CD8-positive, alpha-beta memory T cell (primary cell): ENCODE measurements at places on chromosomes 11 and 22.

- no peak for DNase-seq
These were observed 13.7 kb upstream of the ST3GAL4 start for GRCh38 chr11:126341760-126342161.

GRCh38 chr11:109747839-109748238, 325.8 kb downstream of the C11orf87 start:
- no peak for DNase-seq

DNA sequence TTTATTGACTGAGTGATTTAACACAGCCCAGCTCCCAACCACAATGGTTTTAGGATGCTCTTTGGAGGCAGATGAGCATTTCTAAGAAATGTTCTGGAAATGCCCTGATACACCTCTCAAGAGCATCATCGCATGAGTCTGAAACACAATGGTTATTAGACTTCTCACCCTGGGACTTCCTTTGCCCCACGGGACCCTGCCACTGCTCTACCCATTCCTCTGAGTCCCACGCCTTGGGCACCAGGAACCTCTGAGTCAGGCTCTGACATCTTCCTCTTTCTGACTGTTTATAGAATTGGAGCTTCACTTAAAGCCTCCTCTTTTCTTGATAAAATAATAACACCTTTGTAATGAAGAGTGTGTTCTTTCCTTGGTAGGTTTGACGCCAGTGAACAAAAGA, 85.6 kb upstream of the PARVA start:
- no peak for DNase-seq

GRCh38 chr11:120318906-120319305, 6.2 kb upstream of the TLCD5 start:
- no peak for DNase-seq
